ENCODE measurements at places on chromosomes 2 and 18.
A peak's percentile ranks its signal among the peaks of the same experiment; 100 is the strongest.

DNA sequence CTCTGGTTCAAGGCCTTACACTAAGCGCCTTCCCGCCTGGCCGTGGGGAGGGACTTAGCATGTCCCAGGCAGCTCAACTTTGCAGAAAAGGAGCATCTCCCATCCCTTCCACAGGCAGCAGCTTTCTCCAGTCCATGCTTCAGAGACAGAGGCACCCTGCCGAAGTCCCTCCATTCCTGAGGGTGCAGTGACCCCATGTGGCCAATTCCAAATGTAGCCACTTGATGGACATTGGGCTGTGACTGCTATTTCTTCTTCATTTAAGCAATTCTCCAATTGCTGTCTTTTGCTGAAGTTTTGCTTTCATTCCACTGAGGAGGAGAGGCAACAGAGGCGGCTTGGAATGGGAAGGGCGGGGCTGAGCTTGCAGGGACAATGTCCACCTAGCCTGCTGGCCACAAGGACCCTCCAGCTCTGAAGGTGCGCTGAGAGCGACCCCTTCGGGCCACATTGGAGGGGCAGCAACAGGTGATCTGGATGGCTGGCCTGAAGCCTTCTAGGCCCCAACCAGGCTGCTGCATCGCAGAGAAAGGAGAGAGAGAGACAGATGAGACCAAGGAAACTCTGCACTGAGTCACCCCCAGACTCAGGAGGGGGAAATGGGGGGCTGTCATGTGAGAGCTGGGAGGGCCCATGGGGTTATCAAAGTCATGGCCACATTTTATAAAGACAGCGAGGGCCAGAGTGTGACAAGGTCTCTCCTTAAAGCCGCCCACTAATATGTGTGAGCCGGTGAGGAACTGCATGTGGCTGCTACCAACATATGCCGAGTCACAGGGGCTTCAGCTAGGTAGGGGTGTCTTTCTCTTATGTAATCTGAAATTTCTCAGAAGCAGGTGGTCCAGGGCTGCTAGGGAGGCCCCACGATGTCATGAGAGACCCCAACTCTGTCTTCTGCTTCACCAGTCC lies 61.3 kb downstream of the LONRF2 start:
- DNase-seq: no peak

DNA sequence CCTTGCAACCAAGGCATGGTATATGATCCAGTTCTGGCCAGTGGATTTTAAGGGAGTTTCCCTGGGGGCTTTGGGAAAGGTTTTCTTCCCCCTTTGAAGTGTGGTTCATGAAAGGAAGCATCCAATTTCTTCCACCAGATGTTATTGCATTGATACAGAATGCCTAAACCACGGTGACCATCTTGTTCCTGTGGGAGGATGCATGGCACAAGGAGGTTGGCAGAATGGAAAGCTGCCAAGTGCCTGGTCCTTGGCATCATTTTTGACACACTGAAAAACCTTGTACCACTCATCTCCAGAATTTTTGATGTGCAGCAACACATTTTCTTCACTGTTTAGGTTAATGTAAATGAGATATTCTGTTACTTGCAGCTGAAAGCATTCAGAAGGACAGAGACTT lies 55.2 kb upstream of the CXCR4 start:
- DNase-seq: no peak

GRCh38 chr2:238716171-238716570 lies 131.7 kb upstream of the TWIST2 start:
- DNase-seq: no peak

- peak; percentile 47 for DNase-seq
Observed at GRCh38 chr2:105977212-105977611, 216.9 kb downstream of the UXS1 start.

DNA sequence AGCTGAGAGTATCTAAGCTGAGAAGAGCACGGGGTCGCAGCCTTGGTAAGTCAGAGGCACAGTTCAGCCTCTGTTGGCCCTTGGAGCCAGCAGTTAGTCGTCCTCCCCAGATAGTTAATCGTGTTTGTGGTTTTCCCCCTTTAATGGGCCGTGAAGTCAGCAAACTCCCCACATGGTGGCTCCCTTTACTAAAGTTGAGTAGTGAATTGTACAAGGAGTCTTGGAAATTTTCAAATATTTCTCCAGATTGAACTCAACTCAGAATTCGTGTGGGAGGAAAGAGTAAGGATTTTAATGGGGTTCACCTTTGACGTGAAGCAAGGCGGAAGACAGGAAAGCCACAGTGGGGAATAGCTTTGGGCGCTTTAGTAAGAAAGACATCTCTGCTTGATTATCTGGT lies 2.4 kb upstream of the ADCYAP1 start:
- no peak for DNase-seq

DNA sequence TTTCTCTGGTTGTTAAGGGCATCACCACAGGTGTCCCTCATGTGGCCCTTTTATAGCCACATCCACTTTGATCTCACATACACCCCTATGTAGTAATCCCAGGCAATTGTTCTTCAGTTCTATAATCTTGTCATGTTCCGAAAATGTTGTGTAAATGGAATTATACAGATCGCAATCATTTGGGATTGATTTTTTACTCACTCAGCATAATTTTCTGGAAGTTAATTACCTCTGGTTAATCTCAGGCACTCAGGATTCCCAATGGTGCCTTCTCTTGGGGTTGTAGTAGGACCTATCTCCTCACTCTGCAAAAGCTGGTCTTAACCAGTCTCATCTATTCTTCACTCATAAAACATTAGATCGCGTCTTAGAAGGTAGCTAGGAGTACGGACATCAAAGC lies 1549.6 kb upstream of the DDX18 start:
- DNase-seq: no peak

DNA sequence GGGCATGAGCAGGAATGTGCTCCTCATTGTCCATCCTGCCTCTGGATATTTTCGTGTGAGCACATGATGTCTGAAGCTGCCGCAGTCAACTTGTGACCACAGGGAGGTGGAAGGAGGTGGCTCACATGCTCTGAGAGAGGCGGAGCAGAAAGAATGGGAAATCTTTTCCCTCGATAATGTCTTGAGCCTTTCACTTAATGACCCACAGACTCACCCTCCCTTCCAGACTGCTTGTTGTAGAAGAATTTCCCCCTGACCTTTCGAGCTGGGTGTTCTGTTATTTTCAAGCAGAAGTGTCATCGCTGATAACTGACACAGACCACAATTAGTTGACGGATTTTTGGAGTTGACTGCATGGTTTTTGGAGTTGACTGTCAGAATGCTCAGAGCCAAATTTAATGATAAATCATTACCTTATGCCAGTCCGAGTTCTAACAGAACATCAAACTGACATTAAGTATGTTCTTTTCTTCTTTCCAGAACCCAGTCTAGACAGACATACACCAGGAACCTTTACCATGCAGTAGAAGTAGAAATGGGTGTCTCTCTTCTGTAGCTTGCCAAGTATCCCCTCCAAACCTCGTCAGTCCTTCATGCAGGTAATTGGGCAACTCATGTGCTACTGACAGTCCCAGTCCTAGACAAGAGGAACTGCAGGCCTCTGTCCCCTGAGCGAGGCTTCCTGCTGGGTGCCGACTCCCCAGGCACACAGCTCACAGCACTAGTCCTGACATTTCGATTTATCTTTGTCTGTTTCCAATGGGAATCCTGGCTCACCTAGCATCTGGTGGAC lies 29.4 kb upstream of the RTTN start:
- no peak for DNase-seq

- peak; percentile 59 for DNase-seq
Observed at GRCh38 chr2:172102391-172103359, at the start of gene DLX2. DLX2 (minus strand) TSS chr2:172102900; CDS start chr2:172102538, 362 bp downstream.

DNA sequence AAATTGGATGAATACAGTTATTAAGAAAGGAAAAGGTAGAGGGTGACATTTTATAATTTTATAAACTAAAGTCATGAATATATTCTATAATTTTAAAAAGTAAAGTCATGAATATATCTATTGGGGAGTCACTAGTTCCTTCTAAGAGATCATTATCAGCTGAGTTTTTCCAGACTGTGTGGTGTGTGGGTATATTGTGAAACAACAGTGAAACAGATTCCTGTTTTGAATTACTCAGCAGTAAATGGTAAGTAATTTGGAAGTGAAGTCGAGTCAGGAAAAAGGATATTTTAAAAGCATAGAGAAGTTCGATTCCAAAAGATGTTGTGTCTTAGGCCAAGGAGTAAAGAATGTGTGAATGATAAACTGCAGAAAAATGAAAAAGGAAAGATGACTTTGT lies 1018.2 kb upstream of the NXPH2 start:
- DNase-seq: no peak

- no peak for DNase-seq
Observed at GRCh38 chr18:35097195-35097594, 56.0 kb downstream of the MAPRE2 start.

DNA sequence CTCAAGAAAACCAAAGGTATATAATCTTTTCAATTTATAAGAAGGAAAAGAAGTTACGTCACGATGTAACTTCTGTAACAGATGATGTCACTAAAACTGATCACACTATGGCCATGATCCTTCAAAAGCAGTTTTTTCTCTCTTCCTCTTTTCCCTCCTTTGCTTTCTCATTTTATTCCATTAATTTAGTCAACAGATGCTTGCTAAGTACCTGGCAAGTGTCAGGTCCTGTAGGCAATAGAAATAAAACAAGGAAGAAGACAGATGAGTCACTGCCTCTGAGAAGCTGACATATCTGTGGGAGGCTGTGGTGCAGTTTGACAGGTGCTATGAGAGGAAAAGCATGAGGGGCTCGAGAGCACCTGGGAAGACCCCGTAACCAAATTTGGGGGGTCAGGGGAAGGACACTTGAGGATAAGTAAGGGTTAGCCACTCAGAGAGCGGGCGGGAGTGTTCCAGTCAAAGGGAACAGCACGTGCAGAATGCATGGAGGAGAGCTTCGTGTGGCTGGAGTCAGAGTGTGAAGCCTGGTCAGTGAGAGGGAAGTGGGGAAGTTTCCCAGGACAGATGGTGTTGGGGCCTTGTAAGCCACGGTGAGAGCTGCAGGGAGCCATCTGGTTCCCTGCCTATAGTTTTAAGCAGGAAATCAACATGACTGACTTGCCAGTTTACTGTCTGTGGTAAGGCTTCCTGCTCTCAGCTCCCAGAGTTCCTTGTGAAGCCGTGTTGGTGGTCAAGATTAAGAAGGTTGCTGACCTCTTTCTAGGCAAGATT lies 198.8 kb upstream of the FOSL2 start:
- DNase-seq: no peak

- DNase-seq: no peak
Observed at GRCh38 chr2:85114586-85115330, 18.4 kb upstream of the TCF7L1 start.

All from activated naive CD4-positive, alpha-beta T cell treated with anti-CD3 and anti-CD28 coated beads, Interleukin-2, amount 50 U/mL, for 16 hours (primary cell).